ENCODE measurements at places on chromosomes 13 and 19. TPM values are rescaled to one million over a fixed set of nuclear protein-coding genes. Genes with fewer than 3 reads are reported as not detected.

The IFI30 gene
- polyA plus RNA-seq: 13.5 TPM

The ERF gene
- polyA plus RNA-seq: 120 TPM

The C1QTNF9B gene
- polyA plus RNA-seq: not detected

The PRTN3 gene
- polyA plus RNA-seq: 0.39 TPM

The LRRC25 gene
- polyA plus RNA-seq: not detected

The CLC gene
- polyA plus RNA-seq: not detected

The RASGRP4 gene
- polyA plus RNA-seq: 0.09 TPM

- no peak for DNase-seq
Measured at GRCh38 chr19:1122972-1123363, 19.2 kb downstream of the GPX4 start.

DNA sequence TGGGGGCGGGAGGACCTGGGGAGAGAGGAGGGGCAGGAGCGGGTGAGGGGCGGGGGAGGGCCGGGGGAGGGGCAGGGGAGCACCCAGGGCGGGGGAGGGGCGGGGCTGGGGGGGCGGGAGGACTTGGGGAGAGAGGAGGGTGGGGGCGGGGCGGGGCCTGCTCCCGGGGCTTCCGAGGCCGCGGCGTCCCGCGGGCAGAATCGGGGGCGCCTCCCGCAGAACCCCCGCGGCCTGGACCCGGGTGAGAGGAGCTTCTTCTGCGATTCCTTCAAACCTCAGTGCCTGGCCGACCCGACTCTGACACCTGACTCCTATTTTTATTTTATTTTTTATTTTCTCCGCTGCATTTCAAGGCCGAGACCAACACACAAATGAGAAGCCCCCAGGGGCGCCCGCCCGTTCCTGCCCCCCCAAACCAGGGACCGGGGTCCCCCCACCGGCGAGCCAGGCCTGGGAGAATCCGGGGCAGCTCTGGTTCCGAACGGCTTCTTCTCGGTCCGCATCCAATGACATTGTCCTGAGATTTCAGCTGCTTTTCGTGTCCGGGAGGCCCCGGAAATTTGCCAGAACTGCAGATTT, 470 bp upstream of the GRTP1 start:
- no peak for DNase-seq

DNA sequence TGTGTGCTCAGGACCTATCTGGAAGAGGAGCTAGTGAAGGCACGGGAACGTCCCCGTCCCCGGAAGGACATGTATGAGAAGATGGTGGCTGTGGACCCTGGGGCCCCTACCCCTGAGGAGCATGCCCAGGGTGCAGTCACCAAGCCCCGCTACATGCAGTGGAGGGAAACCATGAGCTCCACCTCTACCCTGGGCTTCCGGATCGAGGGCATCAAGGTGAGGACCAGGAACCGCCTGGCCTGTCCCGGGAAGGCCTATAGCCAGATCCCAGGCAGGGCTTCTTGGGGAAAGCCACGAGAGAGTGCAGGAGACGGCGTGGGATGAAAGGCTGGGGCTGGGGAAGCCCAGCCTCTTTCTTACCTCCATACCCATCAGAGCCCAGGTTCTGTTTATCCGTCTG, 16.2 kb downstream of the ITPKC start:
- no peak for DNase-seq

DNA sequence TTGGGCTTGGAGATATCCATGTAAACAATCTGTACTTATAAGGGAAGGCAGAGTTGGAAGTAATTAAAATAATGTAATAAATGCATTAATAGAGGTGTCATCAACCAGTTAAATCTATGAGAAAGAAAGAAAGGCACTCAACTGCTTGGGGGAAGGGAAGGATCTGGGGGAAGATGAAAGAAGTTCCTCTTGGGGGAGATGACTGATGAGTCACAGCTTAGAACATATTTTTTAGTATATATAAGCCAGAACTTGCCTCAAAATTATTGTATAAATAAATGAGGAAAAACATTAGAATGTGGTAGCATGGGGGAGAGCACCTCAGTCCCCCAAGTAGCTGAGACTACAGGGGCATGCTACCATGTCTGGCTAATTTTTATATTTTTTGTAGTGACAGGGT, 205.8 kb downstream of the GGACT start:
- no peak for DNase-seq

DNA sequence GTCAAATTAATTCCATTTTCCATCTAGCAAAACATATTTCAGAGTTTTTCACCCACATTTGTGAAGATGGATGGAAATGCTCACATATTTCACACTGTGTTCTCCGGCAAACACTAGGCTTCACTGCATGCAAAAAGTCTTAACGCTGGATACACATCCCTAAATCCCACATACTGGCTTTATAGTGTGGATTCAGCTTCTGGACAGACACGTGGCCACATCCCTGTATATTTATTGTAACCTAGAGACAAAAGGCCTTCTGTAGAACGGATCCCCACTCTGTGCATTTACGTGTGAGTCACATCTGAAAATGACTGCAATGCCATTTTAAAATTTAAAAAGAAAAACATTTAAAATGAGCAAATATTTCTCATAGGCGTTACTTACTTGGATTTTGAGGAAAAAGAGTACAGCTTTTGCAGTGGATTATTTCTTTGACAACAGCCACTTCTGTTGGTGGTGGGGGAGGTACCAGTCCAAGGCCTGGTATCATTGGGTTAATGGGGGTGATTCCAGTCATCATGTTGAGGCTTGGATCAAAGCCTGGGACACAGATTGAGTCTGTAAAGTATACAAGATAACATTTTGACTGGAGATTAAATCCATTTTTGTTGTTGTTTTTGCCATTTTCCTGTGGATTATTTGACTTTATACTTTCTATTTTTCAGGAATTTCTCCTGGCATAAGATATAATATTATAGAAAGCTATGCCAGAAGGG, 337.7 kb downstream of the DNAJC15 start:
- no peak for DNase-seq

DNA sequence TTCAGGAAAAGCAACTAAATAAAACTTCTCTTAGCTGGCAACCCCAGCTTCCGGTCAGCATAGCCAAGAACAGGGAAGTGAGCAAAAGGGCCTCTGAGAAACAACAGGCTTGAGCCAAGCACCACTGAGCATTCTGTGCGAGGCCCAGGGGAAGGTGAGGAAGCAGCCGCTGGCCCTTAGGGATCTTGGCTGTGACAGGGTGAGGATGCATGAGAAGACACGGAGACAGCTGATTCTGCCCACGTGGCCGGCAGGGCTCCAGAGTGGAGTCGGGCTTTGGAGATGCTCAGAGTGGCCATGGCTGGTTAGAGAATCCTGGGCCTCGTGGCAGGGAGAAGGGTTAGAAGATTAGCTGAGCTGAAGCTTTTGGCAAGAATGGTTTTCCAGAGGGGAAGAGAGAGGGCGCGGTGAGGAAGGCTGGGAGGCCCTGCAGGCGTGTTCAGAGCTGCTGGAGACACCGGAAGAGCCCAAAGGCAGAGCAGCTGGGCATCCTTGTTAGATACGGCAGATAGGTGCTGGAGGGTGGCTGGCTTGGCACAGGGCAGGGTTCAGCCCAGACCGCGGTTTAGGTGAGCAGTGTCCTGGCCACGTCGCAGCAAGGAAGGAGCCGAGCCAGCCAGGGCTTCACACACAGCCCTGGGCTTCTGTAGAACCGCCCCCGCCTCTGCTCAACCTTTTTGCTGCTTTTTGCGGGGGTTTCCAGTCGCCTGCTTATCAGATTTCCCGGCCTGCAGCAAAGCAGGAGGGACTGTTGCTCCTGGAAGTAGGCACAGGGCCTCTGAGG, 17.3 kb downstream of the UPF1 start:
- no peak for DNase-seq

GRCh38 chr13:76795701-76796695, 90.2 kb downstream of the KCTD12 start:
- no peak for DNase-seq

GRCh38 chr13:90622541-90622940, 724.9 kb upstream of the MIR17HG start:
- no peak for DNase-seq

DNA sequence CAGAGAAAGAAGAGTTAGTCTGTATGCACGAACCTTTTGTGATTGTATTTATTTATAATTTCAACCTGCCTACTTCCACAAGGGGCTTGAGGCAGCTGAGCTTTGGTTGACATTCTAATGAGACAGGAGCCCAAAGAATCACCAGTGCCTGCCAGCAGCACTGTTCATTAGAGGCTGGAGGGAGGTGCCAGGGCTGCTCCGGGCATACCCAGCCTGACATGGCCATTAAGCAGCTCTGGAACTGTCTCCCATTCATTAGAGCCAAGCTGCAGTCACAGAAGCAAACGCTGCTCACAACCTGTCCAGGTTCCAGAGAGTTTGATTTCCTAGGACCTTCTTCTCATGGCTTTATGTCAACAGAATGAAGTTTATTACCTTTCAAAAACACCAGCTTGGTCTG, 425.5 kb downstream of the RFC3 start:
- DNase-seq: no peak

DNA sequence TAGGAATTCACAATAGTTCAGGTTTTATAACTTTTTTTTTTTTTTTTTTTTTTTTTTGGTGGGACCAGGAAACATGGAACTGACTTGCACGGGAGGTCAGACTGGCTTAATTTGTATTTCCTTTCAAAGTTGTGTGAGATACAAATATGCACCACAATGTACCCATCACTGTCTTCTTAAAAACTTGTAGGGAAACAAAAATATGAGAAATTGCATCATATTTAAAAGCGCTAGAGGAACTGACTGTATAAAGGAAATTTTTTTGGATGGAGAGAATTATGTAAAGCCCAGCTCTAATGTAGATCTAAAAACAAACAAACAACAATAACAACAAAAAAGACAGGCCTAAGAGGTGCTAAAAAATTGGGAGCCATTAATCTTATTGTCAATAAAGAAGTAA, 246.5 kb downstream of the DCT start:
- no peak for DNase-seq

DNA sequence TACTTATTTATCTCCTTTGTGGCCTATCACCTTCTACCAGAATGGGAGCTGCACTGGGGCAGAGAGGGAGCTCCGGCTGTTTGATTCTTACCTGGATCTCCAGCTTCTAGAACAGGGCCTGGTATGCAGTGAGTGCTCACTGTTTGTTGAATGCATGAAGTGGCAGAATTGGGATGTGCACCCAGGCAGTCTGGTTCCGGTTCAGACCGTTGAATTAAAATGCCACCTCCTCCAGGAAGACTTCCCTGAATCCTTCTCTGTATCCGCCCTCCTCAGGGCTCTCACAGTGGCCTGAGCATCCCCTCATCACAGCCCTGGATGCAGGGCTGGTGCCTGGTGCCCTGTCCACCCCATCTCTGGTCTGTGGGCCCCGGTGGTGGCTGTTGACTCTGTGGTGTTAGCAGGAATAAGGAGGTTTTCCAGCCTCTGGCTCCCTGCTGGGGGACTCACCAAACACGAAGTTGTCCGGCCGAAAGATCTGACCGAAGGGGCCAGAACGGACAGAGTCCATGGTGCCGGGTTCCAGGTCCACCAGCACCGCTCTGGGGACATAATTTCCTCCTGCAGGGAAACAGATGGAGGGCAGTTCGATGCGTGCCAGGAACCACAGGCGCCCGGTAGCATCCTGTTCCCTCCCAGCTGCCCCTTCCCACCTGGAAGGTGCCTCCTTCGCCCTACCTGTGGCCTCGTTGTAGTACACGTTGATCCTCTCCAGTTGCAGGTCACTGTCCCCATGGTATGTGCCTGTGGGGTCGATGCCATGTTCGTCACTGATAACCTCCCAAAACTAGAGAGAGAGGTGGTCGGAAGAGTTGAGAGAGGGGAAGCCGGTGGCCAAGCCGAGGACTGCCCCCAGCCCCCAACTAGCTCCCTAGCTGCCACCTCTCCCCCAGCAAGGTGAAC, 1.0 kb downstream of the TUBB4A start:
- DNase-seq: no peak

GRCh38 chr13:73075954-73076353, 17.1 kb downstream of the KLF5 start:
- no peak for DNase-seq

- no peak for DNase-seq
Measured at GRCh38 chr19:16001481-16002312, 52.9 kb downstream of the OR10H4 start.

DNA sequence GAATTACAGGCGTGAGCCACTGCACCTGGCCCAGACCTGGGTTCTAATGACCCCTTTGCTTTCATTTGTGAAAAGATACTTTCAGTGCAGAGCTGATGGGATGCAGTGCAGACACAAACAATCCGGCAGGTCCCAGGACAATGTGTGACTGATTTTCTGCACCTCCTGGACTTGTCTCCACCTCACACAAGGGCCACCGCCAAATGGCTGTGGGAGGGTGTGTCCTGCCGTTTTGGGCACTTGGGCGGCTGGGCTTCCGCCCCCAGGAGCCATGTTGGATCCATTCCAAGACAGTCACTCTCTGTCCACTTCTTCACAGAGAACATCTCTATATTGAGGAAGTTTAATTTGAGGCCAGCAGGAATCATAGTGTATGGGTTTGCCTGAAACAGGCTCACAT, 112.3 kb upstream of the ZNF507 start:
- DNase-seq: no peak

DNA sequence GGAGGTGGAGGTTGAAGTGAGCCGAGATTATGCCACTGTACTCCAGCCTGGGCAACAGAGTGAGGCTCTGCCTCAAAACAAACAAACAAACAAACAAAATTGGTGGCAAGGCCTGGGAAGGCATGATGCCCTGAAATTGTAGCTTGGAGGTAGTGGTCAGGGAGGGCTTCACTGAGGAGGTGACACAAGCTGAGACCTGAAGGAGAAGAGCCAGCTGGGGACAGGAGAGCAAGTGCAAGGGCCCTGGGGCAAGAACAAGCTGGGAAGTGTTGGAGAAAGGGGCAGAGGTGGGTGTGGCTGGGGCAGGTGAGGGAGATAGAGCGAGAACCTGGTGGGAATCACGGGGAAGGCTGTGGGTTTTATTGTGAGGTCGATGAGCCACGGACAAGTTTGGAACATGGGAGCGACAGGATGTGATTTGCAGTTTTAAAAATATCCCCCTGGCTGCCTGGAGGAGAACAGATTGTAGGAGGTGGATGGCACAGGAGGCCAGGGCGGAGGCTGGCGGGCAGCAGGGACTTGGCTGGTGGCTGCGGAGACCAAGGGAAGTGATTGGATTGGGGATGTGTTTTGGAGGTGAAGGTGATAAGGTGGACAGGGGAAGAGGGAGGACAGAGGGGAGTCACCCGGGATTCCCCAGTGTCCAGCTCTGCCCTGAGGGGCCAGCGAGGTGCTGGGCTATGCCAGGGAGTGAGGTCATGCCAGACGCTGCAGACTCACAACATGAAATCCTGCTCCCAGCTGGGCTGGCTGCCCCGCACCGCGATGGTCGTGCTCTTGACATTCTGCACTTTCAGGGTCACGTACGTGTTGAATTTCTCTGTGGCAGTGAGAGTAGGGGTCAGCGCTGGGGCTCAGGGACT, 14.0 kb downstream of the UNC13A start:
- DNase-seq: no peak

DNA sequence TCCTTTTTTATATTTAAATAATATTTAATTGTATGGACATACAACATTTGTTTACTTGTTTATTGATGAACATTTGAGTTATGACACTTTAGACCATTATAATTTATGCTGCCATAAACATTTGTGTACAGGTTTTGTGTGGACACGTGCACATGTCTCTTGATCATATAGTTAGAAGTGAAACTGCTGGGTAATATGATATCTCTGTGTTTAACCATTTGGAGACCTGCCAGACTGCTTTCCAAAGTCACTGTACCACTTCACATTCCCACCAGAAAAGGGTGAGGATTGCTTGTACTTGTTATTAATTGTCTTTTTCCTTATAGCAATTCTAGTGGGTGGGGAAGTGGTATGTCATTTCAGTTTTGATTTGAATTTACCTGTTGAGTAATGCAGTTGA, 145.6 kb upstream of the KLHL1 start:
- no peak for DNase-seq
